Stimulated activated effector memory CD8-positive, alpha-beta T cell treated with anti-CD3 and anti-CD28 coated beads, Interleukin-12 subunit alpha, Interleukin-12 subunit beta, amount 100 ng/mL, for 72 hours (primary cell): ENCODE measurements at places on chromosomes 3 and 15.

DNA sequence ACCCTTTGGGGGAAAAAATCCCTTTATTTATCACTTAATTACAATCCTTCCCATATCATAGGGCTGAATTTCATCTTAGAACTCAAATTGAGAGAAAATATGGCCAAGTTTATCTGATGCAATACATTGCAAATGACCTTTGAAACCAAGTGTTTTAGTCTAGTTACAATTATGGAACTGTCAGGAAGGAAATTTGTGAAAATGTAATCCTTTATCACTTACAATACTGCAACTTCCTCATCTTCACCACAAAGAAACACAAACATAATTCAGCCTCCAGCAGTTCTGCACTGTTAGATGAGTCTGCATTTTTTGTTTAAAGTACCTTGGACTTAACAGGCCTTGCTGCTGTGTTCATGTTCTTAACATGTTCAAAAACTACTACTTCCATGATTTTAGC lies 4.6 kb downstream of the CCPG1 start:
- no peak for DNase-seq

GRCh38 chr3:11273891-11274291 lies 1.7 kb downstream of the ATG7 start:
- no peak for DNase-seq

DNA sequence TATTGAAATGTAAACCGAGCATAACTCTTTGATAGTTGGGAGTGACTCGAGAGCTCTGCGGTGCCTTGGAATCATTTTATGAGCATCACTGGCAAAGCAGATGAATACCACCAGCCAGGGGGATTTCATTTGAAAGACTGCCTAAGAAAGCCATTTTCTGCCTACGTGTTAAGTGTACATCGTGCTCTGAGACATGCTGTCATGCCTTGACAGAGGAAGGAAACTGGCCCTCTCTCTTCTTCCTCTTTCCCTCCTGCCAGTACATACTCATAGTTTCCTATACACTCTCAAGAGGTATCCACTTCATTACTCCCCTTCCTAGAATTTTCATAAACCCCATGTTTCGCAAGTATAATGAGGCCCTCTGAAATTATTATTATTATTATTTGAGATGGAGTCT lies 8.8 kb downstream of the BCL2A1 start:
- no peak for DNase-seq

- DNase-seq, result no peak
Observed at GRCh38 chr3:130743354-130743753, 3.3 kb downstream of the PIK3R4 start.

GRCh38 chr15:45128971-45129639 lies 574 bp downstream of the DUOXA1 start:
- DNase-seq, result no peak

DNA sequence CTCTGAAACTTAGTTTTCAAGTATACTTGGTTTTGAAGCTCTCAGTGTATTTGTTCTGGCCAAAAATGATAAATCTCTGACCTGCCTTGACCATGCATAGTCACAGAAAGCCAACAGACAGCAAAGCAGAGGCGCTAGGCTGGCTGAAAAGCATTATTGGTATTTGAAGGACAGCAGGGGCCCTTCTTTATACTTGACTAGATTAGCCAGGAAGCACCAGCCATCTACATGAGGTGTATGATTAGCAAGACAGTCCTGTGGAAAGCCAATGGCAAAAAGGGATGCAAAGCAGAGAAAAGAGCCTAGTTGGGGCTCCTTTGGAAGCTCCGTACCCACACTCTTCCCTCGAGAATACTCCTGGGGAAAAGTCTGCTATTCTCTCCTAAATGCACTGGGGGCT lies 7.8 kb downstream of the SLC24A1 start:
- DNase-seq, result no peak

DNA sequence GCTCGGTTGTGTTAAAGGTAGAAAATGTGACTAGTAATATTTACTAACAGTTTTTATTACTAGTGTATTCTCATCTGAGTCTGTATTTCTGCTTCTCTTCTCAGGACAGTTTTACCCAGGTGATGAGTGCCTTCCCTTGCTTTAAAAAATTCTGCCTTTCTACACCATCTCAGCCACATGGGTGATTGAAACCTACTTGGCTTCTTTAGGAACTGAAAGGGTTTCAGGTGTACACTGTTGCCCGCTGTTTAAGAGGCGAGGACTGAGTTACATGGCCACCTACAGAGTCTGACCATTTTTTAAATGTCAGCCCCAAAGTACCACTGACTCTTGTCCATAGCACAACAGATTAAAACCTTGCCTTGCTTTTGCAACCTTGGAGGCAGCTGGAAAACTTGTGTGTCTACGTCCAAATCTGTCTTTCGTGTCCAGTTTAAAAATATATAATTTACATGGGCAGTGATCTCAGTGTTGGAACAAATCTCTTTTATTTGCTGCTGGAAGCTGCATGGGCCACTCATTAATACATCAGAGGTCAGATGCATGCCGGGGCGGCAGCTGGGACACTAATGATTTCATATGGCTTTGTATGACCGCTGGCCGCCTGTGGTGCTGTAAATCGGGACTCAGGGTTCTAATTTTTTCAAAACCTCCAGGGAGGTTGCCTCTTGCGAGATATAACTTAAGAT lies 44.6 kb downstream of the TRIM71 start:
- no peak for DNase-seq
